ENCODE measurements at places on chromosomes 2 and 18. TPM values are rescaled to one million over a fixed set of nuclear protein-coding genes. Genes with fewer than 3 reads are reported as not detected.

Gene TRABD2A
- polyA plus RNA-seq = 1.4 TPM

Gene COL3A1
- 155 TPM for polyA plus RNA-seq

Gene DCC
- polyA plus RNA-seq = not detected

Gene ERICH2
- 3.0 TPM for polyA plus RNA-seq

Gene C2orf72
- polyA plus RNA-seq = 2.4 TPM

Gene SERPINB8
- polyA plus RNA-seq = 11.8 TPM

Gene XDH
- 5.0 TPM for polyA plus RNA-seq

Gene DPP4
- 0.20 TPM for polyA plus RNA-seq

Gene APCDD1
- polyA plus RNA-seq = 45.5 TPM

Gene CEBPZOS
- polyA plus RNA-seq = 29.3 TPM

Gene REG3G
- polyA plus RNA-seq = 0.13 TPM

Gene CCDC178
- not detected for polyA plus RNA-seq

DNA sequence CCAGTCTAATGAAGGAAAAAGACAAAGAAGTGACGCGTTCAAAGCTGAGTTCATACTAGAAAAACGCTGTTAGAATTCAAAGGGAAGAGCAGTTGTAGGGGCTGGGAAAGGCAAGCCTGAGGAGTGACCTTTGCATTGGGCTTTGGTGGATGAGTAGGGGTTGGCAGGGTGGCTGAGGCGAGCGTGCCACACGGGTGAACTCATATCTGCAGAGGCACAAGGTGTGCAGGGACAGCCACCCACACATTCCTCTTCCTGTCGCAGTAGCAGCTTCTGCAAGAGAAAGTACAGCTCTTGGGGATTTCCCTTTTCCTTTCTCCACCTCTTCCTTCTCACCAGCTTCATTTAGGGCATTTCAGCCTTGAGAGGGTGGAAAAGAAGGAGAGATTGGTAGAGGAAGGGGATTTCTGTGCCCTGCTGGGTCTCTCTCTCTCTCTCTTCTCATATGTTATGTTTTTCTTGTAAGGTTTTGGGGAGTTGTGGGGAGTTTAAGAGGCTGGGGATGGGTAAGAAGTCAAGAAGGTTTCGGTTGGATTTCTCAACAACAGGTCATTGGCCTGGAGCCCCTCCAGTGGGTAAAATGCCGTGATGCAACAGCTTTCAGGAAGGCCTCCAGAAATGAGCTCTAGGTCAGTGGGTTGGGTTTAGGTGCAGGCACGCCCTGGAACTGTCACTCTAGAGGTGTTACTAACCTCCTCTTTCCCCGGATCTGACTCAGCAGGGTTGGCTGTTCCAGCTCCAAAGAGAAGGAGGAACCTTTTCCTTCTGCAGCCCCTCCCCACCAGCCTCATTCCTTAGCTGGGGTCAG is 40.1 kb downstream of the ODC1 start:
- no peak overlapping the region for H3K4me3 ChIP-seq
- H3K27ac ChIP-seq = no peak overlapping the region

DNA sequence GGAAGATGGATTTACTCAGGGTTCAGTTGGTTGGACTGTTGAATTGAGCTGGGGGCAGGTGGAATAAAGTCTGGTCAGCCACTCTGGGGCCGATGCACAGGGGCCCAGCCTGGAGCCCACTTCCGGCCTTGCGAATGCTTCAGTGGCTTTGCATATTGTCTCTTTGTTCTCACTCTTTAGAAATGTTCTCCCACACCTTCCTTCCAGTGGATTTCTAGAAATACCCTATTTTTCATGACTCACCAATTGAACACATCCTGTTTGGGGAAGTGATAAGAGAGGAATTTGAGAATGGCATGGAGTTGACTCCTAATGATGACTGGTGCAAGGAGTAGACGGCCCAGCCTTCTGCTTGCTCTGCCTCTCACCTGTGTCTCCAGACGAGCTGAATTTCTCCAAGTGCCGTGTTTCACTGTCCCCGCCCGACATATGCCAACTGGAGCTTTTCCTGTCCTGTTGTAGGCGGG is 28.1 kb downstream of the ASAP2 start:
- peak overlapping the region; percentile 94 for H3K27ac ChIP-seq
- H3K4me3 ChIP-seq = no peak overlapping the region
- H3K27me3 ChIP-seq = no peaks in the 10 kb centered on the region
- peaks cover 23% of the 10 kb centered on the region for H3K4me1 ChIP-seq
- no peak for DNase-seq

DNA sequence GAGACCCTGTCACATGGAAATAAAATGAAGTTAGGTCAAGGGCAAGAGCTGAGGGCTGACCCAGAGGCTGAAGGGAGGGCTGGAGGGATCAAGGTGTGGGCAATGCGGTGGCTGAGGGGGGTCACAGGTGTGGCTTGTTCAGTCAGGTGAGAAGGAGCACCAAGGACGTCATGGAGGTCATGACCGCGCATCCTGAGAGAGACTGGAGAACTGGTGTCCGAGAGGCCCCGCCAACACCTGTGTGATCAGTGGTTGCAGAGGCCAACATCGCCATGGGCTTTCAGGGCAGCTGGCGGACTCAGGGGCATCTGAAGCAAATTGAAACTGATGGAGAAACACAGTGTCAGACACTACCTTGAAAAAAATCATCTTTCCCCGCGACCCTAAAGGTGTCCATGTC is 13.0 kb downstream of the TOGARAM2 start:
- no peak overlapping the region for H3K27ac ChIP-seq
- DNase-seq = peak; percentile 70
- H3K27me3 ChIP-seq = no peaks in the 10 kb centered on the region
- H3K4me3 ChIP-seq = no peak overlapping the region
- no peaks in the 10 kb centered on the region for H3K4me1 ChIP-seq

DNA sequence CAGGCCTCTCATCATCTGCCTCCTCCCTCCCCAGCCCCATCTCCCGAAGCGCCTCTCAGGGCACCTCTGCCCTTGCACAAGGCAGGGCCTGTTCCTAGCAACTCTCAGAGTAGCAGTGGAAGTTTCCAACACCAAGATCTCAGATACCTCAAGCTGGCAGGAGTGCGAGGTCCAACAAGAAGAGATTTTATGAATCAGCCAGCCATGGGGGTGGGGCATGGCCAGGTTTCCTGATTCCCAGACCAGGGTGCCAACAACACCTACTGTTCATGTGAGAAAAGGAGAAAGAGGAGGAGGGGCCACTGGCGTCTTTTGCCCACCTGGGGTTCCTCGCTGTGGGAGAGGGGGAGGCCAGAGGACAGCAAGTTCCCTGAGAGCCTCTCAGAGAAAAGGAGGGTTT is 6.6 kb upstream of the STEAP3 start:
- no peak overlapping the region for H3K27ac ChIP-seq
- H3K27me3 ChIP-seq = no peaks in the 10 kb centered on the region
- no peak for DNase-seq
- H3K4me3 ChIP-seq = no peak overlapping the region
- no peaks in the 10 kb centered on the region for H3K36me3 ChIP-seq

- peaks cover 3% of the 10 kb centered on the region for H3K4me1 ChIP-seq
- H3K4me3 ChIP-seq = no peak overlapping the region
- H3K27ac ChIP-seq = peak overlapping the region; percentile 85
- no peaks in the 10 kb centered on the region for H3K36me3 ChIP-seq
Measured at GRCh38 chr2:218285604-218286003, 6.7 kb downstream of the TMBIM1 start.

DNA sequence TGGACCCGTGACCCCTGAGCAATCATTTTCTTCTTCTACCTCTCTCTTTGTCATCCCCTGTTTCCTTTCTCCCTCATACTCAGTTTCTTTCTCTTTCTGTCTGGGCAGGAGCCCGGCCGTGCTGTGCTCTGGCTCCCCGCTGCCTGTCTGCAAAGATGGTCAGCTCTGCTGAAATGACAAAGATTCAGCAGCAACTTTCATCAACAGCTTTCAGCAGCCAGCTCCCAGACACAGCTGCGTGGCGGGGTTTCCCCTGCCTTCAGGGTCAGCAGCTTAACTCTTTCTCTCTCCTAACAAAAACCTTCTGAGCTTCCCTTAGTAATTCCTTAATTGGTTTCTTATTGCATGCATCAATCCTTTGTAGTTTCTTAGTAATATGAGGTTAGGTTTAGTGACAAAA is 1234.4 kb downstream of the CNTNAP5 start:
- no peak overlapping the region for H3K4me3 ChIP-seq
- H3K36me3 ChIP-seq = no peaks in the 10 kb centered on the region
- H3K27me3 ChIP-seq = no peaks in the 10 kb centered on the region
- DNase-seq = no peak

DNA sequence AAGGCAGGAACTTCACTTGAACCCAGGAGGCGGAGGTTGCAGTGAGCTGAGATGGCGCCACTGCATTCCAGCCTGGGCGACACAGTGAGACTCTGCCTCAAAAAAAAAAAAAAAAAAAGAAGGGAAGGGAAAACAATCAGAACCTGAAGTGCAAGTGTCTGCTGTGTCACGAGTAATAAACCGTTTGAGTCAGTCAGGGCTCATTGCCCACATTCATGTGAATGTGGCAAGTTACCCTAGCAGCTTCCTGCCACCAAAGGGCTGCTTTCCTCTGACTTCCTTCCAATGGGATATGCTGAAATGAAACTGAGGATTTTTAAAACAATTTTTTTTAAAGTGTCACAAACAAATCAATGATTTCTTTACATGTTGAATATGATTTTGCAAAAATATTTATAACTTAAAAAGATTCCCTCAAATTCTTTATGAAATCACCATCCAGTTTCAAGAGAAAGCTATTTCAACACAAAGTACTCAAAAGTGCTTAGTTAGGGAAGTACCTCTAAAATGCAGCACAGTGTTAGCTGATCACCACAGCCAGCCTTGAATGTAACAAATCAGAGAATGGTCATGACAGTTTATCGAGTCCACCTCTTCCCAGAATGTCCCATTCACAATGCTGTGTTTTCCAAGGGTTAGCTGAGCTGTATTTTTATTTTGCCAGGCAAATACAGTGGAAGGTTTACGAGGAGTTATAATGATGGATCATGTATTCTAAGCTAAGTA is 36.4 kb downstream of the WDSUB1 start:
- H3K27me3 ChIP-seq = no peaks in the 10 kb centered on the region
- H3K36me3 ChIP-seq = no peaks in the 10 kb centered on the region
- H3K27ac ChIP-seq = peak overlapping the region; percentile 54

- no peaks in the 10 kb centered on the region for H3K4me1 ChIP-seq
- no peak overlapping the region for H3K27ac ChIP-seq
- H3K4me3 ChIP-seq = no peak overlapping the region
- DNase-seq = no peak
- H3K36me3 ChIP-seq = no peaks in the 10 kb centered on the region
Measured at GRCh38 chr2:119735565-119735964, 24.2 kb upstream of the PTPN4 start.

- H3K36me3 ChIP-seq = no peaks in the 10 kb centered on the region
- DNase-seq = no peak
- no peak overlapping the region for H3K27ac ChIP-seq
- H3K4me1 ChIP-seq = no peaks in the 10 kb centered on the region
- no peaks in the 10 kb centered on the region for H3K27me3 ChIP-seq
Measured at GRCh38 chr18:11859903-11860407, 8.7 kb downstream of the CHMP1B start.

GRCh38 chr2:156635646-156636045 is 199.5 kb downstream of the GPD2 start:
- H3K27ac ChIP-seq = no peak overlapping the region
- no peak overlapping the region for H3K4me3 ChIP-seq
- H3K36me3 ChIP-seq = no peaks in the 10 kb centered on the region
- H3K4me1 ChIP-seq = no peaks in the 10 kb centered on the region
- no peak for DNase-seq

- DNase-seq = no peak
- no peaks in the 10 kb centered on the region for H3K36me3 ChIP-seq
- no peaks in the 10 kb centered on the region for H3K27me3 ChIP-seq
- no peaks in the 10 kb centered on the region for H3K4me1 ChIP-seq
- no peak overlapping the region for H3K4me3 ChIP-seq
Measured at GRCh38 chr2:63023444-63023843, 27.2 kb upstream of the OTX1 start.

DNA sequence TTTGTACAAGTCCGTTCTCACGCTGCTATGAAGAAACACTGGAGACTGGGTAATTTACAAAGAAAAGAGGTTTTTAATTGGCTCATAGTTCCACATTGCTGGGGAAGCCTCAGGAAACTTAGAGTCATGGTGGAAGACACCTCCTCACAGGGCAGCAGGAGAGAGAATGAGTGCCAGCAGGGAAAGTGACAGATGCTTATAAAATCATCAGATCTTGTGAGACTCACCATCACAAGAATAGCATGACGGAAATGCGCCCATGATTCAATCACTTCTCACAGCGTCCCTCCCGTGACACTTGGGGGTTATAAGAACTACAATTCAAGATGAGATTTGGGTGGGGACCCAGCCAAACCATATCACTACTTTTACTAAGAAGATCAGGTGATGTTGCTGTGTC is 285.8 kb downstream of the TMX3 start:
- H3K27me3 ChIP-seq = no peaks in the 10 kb centered on the region
- no peak overlapping the region for H3K27ac ChIP-seq
- no peaks in the 10 kb centered on the region for H3K4me1 ChIP-seq
- H3K36me3 ChIP-seq = no peaks in the 10 kb centered on the region
- DNase-seq = no peak
- no peak overlapping the region for H3K4me3 ChIP-seq

- H3K4me3 ChIP-seq = no peak overlapping the region
- H3K36me3 ChIP-seq = no peaks in the 10 kb centered on the region
- H3K27ac ChIP-seq = no peak overlapping the region
- no peaks in the 10 kb centered on the region for H3K27me3 ChIP-seq
Measured at GRCh38 chr2:20378891-20379519, 28.4 kb upstream of the PUM2 start.

- no peak overlapping the region for H3K4me3 ChIP-seq
- H3K4me1 ChIP-seq = no peaks in the 10 kb centered on the region
- no peaks in the 10 kb centered on the region for H3K36me3 ChIP-seq
- DNase-seq = no peak
- H3K27ac ChIP-seq = no peak overlapping the region
Measured at GRCh38 chr2:66134138-66134701, 300.7 kb upstream of the MEIS1 start.

DNA sequence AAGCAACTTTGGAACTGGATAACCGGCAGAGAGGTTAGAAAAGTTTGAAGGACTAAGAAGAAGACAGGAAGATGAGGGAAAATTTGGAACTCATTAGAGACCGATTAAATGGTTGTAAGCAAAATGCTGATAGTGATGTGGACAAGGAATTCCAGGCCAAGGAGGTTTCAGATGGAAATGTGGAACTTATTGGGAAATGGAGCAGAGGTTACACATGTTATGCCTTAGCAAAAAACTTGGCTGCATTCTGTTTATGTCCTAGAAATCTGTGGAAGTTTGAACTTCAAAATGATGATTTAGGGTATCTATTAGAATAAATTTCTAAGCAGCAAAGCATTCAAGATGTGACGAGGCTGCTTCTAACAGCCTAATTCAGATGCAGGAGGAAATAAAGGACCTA is 675.1 kb upstream of the SYT4 start:
- H3K4me3 ChIP-seq = no peak overlapping the region
- DNase-seq = no peak
- no peaks in the 10 kb centered on the region for H3K27me3 ChIP-seq

- H3K4me1 ChIP-seq = no peaks in the 10 kb centered on the region
- no peak overlapping the region for H3K4me3 ChIP-seq
- H3K27ac ChIP-seq = no peak overlapping the region
- no peaks in the 10 kb centered on the region for H3K27me3 ChIP-seq
- DNase-seq = no peak
Measured at GRCh38 chr2:210167227-210167626, 4.0 kb downstream of the KANSL1L start.

- no peak overlapping the region for H3K27ac ChIP-seq
- H3K4me1 ChIP-seq = no peaks in the 10 kb centered on the region
- no peak for DNase-seq
- no peak overlapping the region for H3K4me3 ChIP-seq
- H3K27me3 ChIP-seq = no peaks in the 10 kb centered on the region
Measured at GRCh38 chr2:173644146-173644545, 289.5 kb downstream of the CDCA7 start.
